Neuronal stem cell (in vitro differentiated cells): ENCODE measurements at places on chromosomes 12 and 14.

DNA sequence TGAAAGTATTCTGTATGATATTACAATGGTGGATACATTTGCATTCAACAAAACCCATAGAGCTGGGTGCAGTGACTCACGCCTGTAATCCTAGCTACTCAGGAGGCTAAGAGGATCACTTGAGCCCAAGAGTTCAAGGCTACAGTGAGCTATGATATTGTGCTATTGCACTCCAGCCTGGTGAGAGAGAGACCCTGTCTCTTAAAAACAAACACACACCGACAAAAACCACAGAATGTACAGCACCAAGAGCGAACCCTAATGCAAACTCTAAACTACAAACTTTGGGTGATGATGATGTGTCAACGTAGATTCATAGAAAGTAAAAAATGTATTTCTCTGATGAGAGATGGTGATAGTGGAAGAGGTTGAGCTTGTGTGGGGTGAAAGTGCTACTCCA, 8.6 kb downstream of the CAPRIN2 start:
- DNase-seq: no peak

- DNase-seq: no peak
These were observed 134.8 kb upstream of the FUT8 start for GRCh38 chr14:65277580-65278270.

DNA sequence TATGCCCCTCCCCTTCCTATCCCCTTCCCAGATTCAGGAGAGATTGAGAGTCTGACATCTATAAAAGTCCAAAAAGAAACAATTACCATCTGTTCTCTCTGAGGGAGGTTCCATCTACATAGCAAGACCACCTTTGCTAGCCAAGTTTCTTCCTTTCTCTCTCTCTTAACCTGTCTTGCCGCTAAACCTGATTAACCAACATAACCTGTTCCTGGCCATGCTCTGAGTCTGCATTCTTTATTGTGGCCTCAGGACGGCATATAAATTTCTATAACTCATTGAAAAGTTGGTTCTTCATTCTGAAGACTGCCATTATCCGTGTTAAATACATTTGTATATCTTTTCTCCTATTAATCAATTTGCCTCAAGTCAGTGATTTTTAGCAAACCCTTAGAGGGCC, 594.0 kb downstream of the KCNH5 start:
- DNase-seq: no peak

DNA sequence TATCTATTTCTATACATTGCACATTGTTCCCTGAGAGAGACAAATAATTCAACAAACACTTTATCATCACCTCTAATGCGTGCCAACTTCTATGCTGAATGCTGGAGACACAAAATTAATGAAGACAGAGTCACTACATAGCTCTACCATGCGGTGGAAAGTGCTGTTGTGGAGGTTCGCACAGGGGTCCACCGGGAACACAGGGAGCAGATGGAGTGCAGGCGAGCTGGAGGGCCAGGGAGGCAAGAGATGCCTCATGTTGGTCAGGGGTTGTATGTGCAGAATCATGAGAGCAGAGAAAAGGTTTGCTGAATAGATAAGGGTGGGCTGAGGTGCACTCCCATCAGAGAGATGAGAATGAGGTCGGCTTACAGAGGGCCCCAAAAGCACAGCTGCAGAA, 25.2 kb downstream of the FAM234B start:
- DNase-seq: no peak

DNA sequence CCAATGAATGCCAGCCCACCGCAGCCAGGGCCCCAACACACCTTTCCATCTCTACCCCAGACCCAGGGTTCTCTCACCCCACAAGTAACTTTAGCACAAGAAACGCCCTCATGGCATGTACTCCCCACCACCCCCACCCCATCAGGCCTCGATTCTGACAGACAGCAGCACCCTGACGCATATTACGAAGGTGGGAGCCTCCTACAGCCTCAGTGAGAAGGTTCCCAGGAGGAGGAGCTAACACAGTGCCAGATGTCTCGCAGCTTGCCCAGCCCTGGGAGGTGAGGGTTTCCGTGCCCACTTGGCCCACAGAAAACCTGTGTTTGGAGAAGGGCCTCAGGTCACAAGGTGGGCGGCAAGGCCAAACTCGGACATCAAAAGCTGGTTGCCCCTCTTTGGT, 32.4 kb downstream of the CCDC88C start:
- no peak for DNase-seq

- no peak for DNase-seq
These were observed 19.4 kb downstream of the NAV3 start for GRCh38 chr12:77850129-77850528.

- DNase-seq: no peak
These were observed 3.3 kb downstream of the LTB4R start for GRCh38 chr14:24314377-24315193.

GRCh38 chr14:22739423-22739822, 27.1 kb upstream of the OXA1L start:
- no peak for DNase-seq

GRCh38 chr12:30016540-30017055, 232.9 kb upstream of the TMTC1 start:
- DNase-seq: no peak

DNA sequence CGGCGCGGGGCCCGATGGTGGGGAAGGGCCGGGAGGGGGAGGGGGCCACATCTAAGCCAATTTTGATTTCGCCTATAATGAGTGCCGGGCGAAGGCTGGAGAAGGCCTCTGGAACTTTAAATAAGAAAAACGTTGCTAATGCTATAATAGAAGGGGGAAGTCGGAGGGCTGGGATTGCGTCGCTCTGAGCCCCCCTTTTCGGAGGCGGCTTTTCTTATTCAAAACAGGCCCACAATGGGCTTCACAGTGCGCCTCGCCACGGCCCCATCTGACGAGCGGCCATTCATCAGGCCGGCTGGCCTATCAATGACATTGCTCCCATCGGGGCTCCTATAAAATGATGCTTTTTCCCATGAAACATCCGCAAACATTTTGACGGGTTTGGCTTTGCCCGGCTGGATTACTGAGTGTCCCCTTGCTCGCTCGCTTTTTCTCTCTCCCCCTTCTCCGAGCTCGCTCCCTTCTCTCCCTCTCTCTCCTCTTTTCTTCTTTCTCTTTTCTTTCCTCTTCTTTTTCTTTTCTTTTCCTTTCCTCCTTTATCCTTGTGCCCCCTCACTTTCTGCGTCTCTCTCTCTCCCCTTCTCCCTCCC, at the start of gene RFX4:
Gene RFX4 (plus strand): TSS at position 364 of the 590 bp plus-strand sequence. CDS start 317 bp downstream, outside the sequence.
- peak; percentile 76 for DNase-seq

GRCh38 chr14:47186486-47186885, 488.9 kb downstream of the MDGA2 start:
- DNase-seq: no peak

- DNase-seq: no peak
These were observed 47.2 kb downstream of the MAP1LC3B2 start for GRCh38 chr12:116606397-116606796.

GRCh38 chr14:70009961-70010360, 130.7 kb downstream of the SMOC1 start:
- no peak for DNase-seq

GRCh38 chr12:98221243-98221808, 294.1 kb upstream of the TMPO start:
- DNase-seq: no peak

- no peak for DNase-seq
These were observed 10.3 kb upstream of the CD27 start for GRCh38 chr12:6434205-6435140.

DNA sequence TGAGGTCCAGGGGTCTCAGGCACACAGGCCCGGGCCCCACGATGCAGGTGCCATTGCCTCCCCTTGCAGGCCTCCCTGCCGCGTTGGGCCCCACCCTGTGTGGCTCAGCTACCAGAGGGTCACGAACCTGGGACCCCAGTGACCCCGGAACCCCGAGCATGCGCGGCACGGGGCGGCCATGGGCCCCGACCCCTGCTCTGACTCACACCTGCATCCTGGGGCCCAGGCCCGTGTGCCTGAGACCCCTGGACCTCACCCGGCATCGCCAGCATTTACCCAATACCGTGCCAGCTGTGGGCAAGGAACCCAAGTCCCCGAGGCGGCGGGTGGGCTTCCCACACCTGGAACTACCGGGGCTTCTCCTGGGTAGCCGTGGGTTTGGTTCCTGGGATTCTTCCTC, 25.2 kb downstream of the KIF26A start:
- no peak for DNase-seq

- DNase-seq: no peak
These were observed 21.1 kb upstream of the AKAP6 start for GRCh38 chr14:32307881-32308582.

DNA sequence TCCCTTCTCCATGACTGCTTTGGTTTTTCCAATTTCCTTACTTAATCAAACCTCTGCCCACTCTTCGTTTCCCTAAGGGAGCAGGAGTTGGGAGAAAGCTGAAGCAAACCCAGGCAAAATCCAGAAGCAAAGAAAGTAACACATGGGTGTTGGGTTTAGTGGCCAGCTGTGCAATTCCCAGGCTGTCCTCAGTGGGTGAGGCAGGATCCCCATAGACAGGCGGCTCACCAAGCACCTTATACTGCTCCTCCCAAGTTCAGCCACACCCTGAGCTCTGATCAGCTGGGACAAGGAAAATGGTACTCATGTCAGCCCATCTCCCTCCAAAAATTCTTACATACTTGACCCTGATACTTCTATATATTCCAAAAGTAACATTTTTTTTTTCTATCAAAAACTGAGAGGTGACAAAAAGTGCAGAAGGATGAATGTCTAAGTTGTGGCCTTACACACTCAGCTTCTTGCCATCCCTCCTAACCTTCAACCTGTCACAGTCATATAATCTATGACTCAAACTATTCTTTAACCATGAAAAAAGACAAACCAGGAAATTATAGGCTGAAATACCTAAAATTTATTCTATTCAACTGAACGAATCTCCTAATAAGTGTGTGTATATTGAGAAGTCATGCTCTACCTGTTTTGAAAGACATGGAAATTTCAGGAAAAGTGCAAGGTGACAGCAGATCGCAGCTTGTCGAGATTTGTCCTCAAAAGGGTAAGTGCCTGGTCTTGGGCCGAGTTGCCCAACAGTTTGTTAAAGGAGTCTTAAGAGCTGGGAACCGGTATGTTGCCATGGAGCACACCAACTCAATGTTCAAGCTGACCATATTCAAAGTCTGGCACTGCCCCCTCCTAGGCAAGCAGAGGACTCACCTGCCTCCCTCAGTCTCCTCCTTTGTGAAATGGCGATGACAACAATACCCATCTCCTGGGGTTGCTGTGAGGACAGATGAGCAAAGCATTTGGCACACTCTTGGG, 17.6 kb upstream of the ZFP36L1 start:
- no peak for DNase-seq

- no peak for DNase-seq
These were observed 53.1 kb downstream of the RFLNA start for GRCh38 chr12:124347805-124348658.

DNA sequence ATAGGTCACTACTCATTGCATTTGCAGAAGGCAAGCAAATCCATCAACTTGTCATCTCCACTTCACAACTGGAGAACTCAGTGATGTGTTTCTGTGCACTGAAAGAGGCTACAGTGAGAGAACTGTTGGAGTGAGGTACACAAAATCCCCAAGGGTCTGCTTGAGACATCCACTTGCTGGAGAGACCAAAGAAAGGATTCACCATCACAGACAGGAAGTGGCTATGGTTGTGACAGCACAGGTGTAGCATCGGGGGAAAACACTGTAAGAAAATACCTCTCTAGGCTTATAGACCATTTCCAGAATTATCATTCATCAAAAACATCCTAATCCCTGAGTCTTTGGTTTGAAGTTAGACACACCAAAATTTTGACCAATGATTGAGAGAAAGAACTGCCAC, 201.3 kb upstream of the OR4E1 start:
- DNase-seq: no peak

GRCh38 chr12:9634969-9635754, 27.4 kb upstream of the KLRB1 start:
- no peak for DNase-seq

- no peak for DNase-seq
These were observed 64.4 kb downstream of the SERPINA3 start for GRCh38 chr14:94676495-94677185.

GRCh38 chr12:89370850-89371249, 18.5 kb upstream of the DUSP6 start:
- no peak for DNase-seq

GRCh38 chr12:100170313-100170858, 27.7 kb upstream of the BLTP3B start:
- no peak for DNase-seq

- DNase-seq: no peak
These were observed 96.4 kb downstream of the RIN3 start for GRCh38 chr14:92609955-92610354.

- no peak for DNase-seq
These were observed 210.6 kb upstream of the EGLN3 start for GRCh38 chr14:34161351-34162082.

- no peak for DNase-seq
These were observed 51.4 kb downstream of the WASHC3 start for GRCh38 chr12:102010265-102010994.

- peak; percentile 27 for DNase-seq
These were observed 50.9 kb upstream of the PKP2 start for GRCh38 chr12:32947206-32948067.

DNA sequence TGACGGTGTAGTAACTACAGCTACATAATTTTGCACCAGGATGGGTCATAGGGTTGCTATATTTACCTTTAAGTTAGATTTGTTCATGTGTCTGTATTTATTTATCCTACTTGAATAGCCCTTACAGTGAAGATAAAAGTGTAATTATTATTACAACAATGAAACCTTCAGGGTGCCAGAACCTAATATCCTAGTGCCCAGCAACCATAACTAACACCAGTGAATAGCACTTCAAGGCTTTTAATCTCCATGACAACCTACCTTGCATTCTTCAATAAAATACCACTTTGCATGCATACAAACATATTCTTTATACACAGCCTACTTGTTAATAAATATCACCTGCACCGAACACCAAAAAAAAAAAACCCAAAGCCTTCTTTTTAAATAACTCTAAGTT, 58.7 kb upstream of the G2E3 start:
- DNase-seq: no peak

DNA sequence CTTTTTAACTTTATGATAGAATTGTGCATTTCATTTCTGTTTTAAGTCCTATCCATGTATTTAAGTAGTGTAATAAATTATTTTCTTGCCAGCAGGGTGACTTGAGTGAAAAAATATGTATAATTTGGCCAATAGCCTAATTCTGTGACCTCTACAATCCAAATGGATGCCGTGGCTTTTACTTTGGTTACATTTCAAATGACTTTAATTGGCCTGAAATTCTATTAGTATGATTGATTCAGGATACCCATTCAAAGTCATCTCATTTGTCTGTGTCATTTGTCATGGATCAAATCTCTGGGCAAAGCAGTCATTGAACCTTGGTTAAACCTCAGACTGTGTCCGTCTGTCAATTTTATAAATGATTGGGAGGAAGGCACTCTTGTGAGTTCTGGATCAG, 29.6 kb downstream of the CRADD start:
- DNase-seq: no peak

DNA sequence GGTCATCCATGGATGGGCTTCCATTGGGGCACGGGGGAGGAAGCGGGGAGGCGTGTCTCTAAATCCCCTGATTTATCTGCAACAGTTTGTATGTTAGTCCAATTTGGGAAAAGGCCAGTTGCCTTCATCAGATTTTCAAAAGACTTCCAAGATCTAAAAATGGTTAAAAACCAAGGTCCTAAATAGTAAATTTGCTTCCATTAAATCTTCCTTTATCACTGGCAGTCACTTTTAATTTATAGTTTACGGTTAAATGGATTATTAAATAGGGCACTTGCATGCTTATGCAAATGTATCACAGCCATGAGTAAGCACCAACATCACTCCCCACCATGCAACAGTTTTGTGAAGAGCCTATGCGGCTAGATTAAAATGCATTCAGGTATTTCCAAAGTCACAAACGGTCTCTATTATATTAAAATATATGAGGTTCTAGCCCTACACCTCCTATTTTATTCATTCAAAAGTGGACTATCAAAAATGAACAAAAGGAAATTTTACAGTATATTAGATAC, 108.2 kb upstream of the GPHB5 start:
- no peak for DNase-seq
